Neural crest cell (in vitro differentiated cells): ENCODE measurements at places on chromosomes 4 and X. TPM values are rescaled to one million over a fixed set of nuclear protein-coding genes. Genes with fewer than 3 reads are reported as not detected.

Gene CENPE
- 59.7 and 70.0 TPM in 2 replicates for total RNA-seq

GRCh38 chr4:86892636-86892960, 376 bp upstream of the C4orf36 start:
- DNase-seq: no peak

DNA sequence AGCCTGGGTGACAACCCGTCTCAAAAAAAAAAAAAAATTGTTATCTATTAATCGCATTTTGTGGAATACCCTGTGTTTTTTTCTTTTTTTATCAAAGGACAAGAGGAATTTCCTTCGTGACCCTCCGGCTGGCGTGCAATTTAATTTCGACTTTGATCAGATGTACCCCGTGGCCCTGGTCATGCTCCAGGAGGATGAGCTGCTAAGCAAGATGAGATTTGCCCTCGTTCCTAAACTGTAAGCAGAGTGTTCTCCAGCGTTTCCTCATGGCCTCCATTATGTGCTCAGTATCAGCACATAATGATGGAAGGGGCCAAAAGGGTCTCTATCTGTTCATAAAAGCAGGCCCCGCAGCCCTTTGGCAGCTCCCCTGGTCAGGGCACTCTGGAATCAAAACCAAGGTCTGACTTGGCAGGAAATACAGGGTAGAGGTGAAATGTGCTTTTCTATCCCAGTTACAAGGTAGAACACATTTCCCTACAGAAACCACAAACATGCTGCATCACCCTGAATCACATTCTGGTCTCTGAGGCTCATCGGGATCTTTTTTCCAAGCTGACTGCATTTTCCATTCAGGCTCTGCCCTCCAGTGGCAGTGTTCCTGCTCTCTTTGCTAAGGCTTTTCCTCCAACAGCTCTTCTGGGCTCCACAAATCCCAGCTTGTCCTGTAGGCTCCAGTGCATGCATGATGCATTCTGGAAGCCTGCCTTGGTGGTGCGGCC, 24.4 kb downstream of the SYAP1 start:
- DNase-seq: no peak

Gene CLCN5
- total RNA-seq: 16.7 TPM in 2 replicates

- no peak for DNase-seq
Measured at GRCh38 chr4:174604198-174604597, 81.9 kb upstream of the HPGD start.

DNA sequence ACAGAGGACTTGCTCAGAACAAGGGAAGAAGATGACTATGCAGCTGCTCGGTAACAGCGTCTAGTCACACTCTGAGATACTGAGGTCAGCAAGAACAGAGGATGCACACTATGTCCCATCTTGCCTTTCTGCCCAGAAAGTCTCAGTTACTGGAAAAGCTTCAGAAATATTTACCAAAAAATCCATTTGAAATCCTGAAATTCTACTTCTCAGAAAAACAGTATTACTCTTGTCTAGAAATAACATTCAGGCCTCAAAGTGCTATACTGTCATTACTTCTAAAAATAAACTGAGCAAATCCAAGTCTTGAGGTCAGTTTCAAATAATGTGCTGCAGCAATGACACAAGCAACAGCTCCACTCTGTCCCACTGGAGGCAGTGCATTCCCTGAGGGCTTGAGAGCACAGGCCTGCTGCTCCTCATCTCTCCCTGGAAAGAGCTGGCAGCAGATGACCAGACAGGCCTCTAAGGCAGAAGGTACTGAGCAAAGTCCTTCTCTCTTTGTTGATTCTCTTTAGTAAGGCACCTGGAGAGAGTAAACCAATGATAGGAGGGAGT, 76.9 kb downstream of the CAMK2D start:
- no peak for DNase-seq
